ENCODE measurements at places on chromosomes 6 and 20. TPM values are rescaled to one million over a fixed set of nuclear protein-coding genes. Genes with fewer than 3 reads are reported as not detected.

DNA sequence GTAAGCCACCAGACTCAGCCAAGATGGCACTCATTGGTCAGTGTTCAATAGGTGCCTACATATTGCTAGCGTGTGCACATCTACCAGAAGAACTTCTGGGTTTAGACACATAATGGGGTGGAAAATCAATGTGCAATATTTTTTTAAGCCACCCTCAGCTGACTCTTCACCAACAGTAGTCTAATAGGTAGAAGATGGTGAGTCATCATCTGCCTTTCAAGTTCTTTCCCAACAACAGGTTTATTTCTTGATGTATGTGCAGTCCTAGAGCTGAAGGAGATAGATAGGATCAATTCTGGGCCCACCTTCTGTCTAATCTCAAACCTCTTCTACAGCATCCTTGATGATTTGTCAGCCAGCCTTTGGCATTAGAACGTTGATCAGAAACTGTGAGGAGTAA lies 41.3 kb downstream of the IRAK1BP1 start:
- no peak for DNase-seq

Gene RNF144B
- 2.3 TPM for total RNA-seq

Gene IPCEF1
- total RNA-seq: 16.9 TPM

DNA sequence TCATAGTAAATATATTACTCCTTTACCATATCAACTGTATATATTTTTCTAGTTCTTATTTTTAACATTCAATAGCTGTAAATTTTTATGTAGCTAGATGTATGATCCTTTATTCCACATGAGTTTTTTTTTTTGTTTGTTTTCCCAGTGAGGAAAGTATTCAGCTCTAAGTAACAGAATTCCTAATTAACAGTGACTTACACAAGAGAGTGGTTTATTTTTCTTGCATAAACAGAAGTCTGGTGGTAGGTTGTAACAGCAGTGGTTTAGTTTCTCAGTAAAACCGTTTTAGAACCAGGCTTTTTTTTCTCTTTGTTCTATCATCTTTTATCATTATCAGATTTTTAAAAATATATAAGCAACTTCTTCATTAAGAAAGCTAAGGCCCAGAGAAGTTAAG lies 116.9 kb upstream of the FLRT3 start:
- no peak for DNase-seq

DNA sequence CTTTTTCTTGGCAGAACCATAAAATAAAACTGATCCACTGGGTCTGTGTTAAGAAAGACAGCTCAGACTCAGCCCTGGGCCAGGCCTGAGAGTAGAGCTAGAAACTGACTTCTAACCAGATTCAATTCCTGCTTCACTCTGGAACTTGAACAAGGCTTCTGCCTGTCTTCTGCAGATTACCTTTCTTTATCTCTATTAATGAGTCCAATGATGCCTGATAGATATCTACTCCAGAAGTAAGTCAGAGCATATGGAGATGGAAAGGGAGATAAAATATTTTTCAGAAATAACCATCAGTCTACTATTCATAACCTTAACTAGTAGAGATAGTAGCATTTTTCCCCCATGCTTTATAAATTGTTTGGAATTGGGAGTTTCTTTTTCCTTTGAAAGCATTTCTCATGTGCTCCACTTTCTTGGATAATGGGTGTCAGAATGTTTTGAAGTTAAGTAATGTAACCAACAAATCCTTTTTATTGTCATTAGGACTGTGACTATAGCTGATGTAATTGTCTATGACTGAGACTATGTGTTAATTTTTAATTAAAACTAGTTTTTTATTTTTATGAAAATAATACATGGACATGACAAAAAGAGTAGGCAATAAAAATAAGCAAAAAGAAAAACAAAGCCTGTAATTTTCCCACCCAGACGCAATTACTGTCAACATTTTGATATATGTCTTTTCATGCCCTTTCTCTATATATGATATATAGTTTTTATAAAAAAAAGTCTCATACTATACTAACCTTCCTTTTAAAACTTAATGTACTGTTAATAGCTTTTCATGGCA lies 7.2 kb downstream of the SOBP start:
- no peak for DNase-seq

Gene NDUFAF4
- 98.9 TPM for total RNA-seq

DNA sequence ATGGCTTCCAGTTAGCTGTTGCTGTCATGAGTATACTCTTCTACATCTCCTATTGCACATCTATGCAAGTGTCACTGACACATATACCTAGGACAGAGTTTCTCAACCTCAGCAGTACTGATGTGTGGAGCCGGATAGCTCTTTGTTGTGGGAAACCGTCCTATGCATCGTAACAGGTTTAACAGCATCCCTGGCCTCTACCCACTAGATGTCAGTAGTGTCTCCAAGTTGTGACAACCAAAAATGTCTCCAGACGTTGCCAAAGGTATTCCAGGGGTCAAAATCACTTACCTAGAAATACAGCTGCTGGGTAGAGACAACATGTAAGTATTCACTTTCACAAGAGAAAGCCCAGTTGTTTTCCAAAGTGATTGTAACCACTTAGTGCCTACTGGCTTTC lies 637.6 kb downstream of the RNF144B start:
- no peak for DNase-seq

- no peak for DNase-seq
Observed at GRCh38 chr20:3382836-3383235, 24.6 kb downstream of the DNAAF9 start.

DNA sequence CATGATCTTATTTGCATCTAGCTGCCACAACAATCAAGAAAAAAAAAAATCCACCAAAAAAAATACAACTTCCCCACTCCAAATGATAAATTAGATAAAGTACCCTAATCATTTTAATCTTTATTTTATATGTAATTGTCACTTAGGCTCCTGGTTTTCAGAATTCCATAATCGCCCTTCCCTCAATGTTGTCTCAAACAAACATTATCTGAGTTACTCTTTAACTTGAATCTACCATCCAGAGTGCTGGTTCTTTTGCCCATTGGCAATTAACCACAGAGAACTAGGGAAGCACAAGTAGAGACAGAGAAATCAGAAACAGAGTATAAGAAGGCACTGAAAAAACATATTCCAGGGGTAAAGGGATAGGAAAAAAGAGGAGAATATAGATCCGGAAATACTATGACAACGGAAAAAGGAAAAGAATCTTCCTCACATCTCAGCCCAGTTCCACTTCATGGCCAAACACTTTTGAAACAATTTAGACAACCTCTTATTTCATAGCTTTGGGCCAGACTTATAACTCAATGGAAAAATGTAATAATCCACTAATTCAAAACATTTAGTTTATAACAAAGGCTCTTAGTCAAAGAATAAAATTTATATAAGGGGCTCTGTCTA lies 861 bp upstream of the NHSL1 start:
- DNase-seq: no peak
